ENCODE measurements at places on chromosomes 1 and 21. TPM values are rescaled to one million over a fixed set of nuclear protein-coding genes. Genes with fewer than 3 reads are reported as not detected.

DYRK3 gene
- 24.5 TPM for total RNA-seq

IFNLR1 gene
- 0.54 TPM for total RNA-seq

CD5L gene
- 0.27 TPM for total RNA-seq

EPHB2 gene
- total RNA-seq: 83.8 TPM

- DNase-seq: no peak
These were observed 62.1 kb downstream of the SLC66A1 start for GRCh38 chr1:19374083-19374801.

GRCh38 chr1:66598670-66599069 is 64.7 kb downstream of the SGIP1 start:
- no peak for DNase-seq

DNA sequence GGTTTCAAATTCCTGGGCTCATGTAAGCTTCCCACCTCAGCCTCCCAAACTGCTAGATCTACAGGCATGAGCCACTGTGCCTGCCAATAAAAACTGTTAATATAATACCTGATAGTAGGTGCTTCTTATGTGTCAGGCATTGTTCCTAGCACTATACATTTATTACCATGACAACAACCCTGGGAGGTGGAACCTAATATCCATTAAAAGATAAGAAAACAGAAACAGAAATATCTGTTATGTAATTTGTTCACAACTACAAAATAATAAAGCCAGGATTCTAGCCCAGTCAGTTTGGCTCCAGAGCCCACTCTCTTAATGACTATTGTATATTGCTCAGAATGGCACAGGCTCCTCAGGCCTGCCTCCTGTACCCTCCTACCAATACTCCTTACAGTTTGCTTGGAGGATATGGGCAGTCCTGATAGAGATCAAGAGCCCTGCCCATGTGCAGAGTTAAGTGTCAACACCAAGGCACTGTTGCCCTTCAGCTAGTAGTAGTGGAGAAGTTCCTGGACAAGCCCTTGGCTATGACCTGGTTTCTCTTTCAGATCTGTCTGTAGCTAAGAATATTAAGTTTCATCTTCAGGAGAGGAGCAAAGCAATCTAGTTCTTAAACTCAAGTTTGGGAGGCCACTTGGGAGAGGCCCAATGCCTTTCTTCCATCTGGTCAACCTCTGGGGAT is 22.4 kb downstream of the RPL5 start:
- no peak for DNase-seq

DNA sequence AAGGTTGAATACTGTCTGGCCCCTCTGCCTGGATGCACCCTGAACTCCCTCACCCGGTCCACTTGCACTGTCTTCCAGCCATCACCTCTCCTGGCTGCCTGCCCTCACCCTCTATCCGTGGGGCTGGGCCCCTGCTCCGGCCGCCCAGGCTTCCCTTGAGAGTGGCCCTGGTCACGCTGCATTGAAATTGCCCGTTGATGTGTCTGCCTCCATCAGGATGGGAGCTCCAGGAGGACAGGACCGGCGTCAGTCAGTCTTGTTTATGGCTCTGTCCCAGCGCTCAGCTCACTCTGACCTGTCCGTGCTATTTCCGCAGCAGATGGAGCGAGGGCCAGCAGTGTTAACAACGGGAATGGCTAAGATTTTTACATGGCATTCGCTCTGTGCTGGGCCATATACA is 34.9 kb downstream of the FOXO6 start:
- DNase-seq: peak; percentile 57

- DNase-seq: no peak
These were observed 9.0 kb upstream of the RBM8A start for GRCh38 chr1:145936247-145936646.

GRCh38 chr1:197590687-197591086 is 184.6 kb downstream of the DENND1B start:
- DNase-seq: no peak

DNA sequence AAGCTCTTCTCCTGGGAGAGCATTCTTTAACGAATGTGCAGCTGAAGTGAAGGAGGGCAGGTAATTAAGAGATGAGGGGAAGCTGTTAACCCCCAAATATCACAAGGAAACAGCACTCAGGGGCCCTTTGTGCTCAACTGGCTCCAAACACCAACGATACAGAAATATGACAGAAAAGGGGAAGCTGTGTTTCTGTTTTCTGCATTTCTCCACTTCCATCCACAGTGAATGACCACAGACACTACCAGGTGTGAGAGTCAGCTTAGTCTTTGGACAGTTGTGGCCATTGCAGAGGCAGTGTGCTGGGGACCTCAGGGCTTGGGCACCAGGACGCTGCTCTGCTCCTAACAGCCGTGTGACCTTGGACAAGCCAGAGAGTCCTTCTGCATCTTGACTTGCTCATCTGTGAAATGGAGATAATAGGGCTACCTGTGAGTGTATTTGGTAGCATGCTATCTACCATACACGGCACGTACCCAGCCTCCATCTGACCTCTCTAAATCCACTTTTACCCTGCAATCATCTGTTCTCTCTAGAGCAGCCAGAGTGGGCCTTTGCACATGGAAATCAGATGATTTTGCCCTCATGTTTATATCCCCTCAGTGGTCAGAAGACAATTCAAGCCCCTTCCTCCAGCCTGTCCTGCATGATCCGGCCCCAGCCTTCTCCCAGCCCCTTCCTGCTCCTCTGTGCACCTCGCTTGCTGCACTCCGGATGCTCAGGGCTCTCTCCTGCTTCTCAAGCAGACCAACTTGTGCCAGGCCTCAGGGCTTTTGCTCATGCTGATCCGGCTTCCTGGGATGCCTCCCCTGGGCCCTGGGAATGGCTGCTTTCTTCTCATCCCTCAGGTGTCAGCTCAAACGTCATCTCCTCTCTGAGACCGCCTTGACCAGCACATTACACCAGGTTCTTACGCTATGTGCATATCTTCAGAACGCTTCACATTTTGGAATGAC is 4.7 kb upstream of the TINAGL1 start:
- DNase-seq: no peak
